ENCODE measurements at places on chromosomes 5 and 9. TPM values are rescaled to one million over a fixed set of nuclear protein-coding genes. Genes with fewer than 3 reads are reported as not detected.
A peak's percentile ranks its signal among the peaks of the same experiment; 100 is the strongest.

Gene PLK2
- 186 TPM for total RNA-seq

Gene CD14
- total RNA-seq = 2.6 TPM

DNA sequence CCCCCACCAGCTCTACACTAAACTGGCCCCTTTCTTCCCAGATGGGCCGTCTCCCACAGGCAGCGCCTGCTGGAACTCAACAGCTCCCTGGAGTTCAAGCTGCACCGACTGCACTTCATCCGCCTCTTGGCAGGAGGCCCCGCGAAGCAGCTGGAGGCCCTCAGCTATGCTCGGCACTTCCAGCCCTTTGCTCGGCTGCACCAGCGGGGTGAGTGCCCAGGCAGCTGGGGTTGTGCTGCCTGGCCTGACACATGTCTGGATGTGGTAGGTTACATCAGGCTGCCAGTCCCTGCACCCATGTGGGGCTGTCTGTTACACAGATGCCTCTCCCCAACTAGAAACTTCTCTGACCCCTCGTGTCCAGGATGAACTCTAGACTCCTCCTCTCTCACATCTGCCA is 9.8 kb downstream of the NHP2 start:
- no peak for DNase-seq

- no peak for DNase-seq
These were observed 308.9 kb upstream of the PTPRD start for GRCh38 chr9:10921671-10922070.

DNA sequence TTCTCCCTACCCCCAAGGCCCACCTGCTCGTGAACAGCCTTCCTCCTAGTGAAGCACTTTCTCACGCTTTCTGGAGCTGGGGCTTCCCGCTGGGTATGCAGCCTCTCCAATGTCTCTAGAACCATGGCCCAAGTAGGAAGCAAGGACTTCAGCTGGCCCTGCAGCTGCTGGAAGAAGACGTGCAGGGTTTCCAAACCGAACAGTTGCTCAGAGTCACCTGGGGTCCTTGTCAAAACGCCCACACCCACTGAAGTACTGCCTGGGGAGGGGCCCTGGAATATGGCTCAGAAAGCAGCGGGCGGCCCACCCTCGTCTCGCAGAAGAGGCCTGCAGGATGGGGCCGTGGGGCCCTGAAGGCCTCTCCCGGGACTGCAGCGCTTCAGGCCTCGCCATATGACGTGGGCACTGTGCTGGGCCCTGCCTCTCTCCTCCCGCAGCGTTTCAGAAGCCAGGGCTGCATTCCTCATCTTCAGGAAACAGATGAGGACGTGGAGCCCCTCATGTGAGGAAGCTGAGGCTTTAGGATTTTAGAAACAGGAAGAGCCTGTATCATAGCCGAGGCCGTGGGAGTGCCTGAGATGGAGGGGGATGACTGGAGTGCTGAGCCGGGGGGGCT is 116.0 kb upstream of the LMX1B start:
- no peak for DNase-seq

DNA sequence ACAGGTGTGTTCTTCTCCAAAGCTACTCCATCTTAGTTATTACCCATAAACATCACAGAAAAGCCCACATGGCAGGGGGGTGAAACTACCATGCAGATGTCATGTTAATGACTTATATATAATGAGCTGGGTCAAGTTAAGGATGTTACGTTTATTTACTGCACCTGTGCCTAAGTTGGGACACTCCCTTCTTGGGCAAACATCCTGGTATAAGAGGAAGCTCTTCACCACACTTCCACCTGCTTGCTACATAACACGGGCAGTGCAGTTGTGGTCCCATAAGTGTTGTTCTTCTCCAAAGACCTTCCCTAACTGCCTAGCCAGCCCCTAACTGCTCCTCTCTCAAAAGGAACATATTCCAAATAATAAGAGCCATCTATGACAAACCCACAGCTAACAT is 9.3 kb upstream of the ZCCHC9 start:
- DNase-seq = no peak

DNA sequence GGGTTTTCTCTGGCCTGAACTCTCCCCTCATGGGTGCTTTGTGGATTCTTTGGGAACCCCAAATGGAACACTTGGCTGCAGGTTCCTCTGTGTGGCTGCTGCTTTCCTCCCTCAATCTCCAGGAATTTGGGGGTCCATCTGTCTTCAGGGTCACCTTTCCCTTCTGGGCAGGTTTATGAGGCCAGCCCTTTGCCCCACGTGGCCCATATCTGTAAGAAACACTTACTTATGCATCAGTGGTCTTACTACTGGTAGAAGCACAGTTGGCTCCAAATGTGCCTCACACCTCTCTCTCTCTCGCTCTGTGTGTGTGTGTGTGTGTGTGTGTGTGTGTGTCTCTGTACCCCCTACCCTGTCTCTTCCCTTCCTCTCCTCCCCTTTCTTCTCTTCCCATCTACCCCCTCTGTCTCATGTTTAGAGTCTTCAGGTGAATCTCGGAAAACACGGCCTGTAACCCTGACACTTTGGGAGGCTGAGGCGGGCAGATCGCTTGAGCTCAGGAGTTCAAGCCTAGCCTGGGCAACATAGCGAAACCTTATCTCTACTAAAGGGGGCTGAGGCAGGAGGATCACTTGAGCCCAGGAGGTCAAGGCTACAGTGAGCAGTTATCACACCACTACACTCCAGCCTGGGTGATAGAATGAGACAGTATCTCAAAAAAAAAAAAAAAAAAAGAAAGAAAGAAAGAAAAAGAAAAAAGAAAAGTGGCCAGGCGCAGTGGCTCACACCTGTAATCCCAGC is 26.8 kb downstream of the C5orf15 start:
- no peak for DNase-seq

DNA sequence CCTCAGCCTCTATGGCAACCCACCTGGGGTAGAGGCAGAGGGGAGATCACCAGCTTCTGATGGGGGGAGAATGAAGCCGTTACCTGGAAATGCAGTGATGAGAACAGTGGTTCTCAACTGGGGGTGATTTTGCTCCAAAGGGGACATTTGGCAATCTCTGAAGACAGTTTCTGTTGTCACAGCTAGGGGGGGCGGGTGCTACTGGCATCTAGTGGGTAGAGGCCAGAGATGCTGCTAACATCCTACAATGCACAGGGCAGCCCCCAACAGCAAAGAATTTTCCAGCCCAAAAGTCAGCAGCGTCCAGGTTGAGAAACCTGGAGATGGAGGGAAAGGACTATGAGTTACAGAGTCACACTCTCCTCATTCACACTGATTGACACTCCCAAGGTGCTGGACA is 84.5 kb downstream of the FGF1 start:
- DNase-seq = peak; percentile 7

- DNase-seq = no peak
These were observed 287.9 kb downstream of the ZSWIM6 start for GRCh38 chr5:61619777-61620518.

GRCh38 chr5:17099946-17100345 is 117.5 kb upstream of the BASP1 start:
- no peak for DNase-seq

Gene BAAT
- total RNA-seq = 0.14 TPM

Gene UNC13B
- total RNA-seq = 7.2 TPM

DNA sequence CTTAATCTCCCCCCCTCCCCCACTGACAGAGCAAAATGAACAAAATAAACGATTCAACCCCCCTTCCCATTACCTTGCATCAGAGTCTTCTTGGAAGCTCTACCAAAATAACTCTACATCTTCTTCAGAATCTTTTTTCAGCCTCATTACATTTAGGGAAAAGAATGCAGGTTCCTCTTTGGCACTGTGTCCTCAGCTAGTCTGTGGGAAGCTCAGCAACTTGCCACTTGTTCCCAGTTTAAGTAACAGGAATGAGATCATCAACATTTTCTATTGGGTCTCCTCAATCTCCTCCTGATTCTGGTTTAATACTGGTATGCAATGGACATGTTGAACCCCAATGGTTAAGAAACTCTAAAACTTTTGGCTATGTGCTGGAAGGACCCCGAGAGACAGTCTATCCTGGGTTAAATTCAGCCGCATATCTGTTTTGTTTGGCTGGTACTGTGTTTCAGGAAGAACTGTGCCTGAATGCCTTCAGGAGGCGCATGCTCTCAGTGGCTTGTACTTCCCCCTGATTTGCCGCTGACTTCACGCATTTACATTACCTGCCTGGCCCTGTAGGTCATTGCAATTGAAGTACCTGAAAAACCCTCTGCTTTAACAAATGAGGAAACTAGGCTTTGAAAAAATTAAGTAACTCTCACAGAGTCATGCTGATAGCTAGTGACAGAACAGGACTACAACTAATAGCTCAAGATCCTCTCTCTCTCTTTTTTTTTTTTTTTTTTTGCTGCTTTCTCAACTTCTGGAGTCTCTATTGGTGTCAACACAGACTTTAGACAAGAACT is 78.1 kb upstream of the HMHB1 start:
- no peak for DNase-seq

Gene LCN15
- total RNA-seq = not detected

DNA sequence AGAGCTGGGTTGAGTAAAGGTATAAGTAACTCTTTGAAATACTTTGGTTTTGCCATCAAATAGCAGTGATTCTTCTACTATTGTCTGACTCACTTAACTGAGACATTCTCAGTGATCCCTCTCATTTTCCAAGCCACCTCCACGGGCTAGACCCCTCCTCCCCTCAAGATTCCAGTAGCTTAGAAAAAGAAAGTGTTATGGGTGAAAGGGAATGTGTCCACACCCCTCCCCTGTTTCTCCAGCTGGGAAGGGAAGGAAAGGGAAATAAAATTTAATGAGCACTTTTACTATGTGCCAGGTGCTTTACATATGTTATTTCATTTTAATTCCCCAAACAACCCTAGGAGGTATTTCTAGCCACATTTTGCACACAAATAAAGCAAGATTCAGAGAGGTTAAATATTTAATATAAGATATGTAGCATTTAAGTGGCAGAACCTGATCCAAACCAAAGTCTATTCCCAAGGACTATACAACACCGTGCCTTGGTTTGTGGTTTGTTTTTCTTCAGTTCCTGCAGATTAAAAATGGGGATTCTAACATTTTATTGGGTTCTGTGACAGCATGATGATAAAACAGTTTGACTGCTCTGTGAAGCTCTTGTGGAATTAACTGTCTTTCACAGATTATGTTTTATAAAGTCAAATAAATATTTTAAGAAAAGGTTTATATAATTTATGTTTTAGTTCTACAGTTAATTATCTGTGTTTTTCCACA is 135.9 kb downstream of the ZSWIM6 start:
- DNase-seq = no peak

GRCh38 chr5:33088176-33088575 is 352.6 kb upstream of the TARS1 start:
- no peak for DNase-seq

DNA sequence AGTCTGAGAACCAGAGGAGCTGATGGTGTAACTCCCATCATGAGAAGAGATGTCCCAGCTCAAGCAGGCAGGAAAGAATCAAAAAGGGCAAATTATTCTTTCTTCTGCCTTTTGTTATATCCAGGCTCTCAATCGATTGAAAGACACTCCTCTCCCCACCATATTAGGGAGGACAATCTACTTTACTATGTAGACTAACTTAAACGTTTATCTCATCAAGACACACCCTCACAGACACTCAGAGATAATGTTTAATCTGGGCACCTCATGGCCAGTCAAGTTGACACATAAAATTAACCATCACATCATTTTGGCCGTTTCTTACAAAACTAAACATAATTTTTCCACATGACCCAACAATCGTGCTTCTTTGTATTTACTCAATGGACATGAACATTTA is 534.3 kb upstream of the RORB start:
- no peak for DNase-seq

GRCh38 chr5:122517091-122517490 is 205.1 kb downstream of the SNCAIP start:
- DNase-seq = no peak

Gene PTGER4
- 3.1 TPM for total RNA-seq

Gene MVB12B
- 5.5 TPM for total RNA-seq

Gene NIM1K
- not detected for total RNA-seq

Gene PLAC8L1
- not detected for total RNA-seq

Gene FREM1
- not detected for total RNA-seq

Gene GALNT12
- total RNA-seq = 8.6 TPM

GRCh38 chr9:98037357-98037756 is 19.2 kb upstream of the NANS start:
- DNase-seq = no peak

DNA sequence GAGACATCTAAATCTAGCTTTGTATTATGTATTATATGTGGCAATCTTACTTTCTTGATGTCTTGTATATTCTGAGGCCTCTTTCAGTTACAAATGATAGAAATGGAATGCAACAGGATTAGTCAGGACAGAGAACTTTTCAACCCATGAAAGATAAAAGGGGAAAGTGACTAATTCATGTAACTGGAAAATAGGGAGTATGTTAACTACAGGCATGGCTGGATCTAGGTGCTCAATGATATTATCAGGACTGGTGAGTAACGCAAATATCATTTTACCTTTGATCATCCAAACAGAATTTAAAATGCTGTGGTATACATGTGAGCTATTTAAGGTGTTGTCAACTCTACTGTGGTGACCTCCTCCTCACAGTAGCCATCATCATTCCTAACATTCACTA is 215.7 kb upstream of the GLRA1 start:
- no peak for DNase-seq

DNA sequence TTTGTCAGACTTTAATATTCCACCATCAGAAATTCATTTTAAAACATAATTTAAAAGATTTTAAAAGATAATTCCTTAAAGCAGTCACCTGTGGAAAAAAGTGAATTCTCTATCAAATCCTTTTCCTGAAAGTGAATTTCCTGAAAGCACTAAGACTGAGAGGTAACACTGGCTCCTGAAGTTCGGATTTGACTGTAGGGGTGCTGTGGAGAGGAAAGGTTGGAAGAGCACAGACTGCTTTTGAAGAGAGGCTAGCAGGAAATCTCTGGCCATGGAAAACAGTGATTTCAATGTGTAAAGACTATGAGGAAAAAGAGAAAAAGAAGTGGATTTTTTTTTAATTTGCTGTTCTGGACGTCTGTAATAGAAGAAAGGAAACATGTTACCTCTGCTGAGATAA is 35.7 kb upstream of the TMEM161B start:
- DNase-seq = no peak

- no peak for DNase-seq
These were observed 548 bp downstream of the TERT start for GRCh38 chr5:1294206-1294834.
